T-cell (primary cell): ENCODE measurements at places on chromosomes 6 and 20. TPM values are rescaled to one million over a fixed set of nuclear protein-coding genes. Genes with fewer than 3 reads are reported as not detected.

Gene CRISP3
- not detected for total RNA-seq

Gene ELOVL2
- not detected for total RNA-seq

Gene CAGE1
- not detected for total RNA-seq

Gene GCLC
- 33.6 TPM for total RNA-seq

Gene RPS18
- total RNA-seq = 4,055 TPM

Gene RXRB
- 96.4 TPM for total RNA-seq

Gene SYNJ2
- 20.0 TPM for total RNA-seq

Gene VNN1
- not detected for total RNA-seq

Gene OVOL2
- total RNA-seq = not detected

Gene DSP
- 0.95 TPM for total RNA-seq

Gene CTSA
- total RNA-seq = 55.5 TPM

Gene C6orf132
- not detected for total RNA-seq

Gene HSPA1L
- 8.5 TPM for total RNA-seq

Gene ARFGEF3
- total RNA-seq = 0.12 TPM

Gene CRIP3
- total RNA-seq = 1.5 TPM

DNA sequence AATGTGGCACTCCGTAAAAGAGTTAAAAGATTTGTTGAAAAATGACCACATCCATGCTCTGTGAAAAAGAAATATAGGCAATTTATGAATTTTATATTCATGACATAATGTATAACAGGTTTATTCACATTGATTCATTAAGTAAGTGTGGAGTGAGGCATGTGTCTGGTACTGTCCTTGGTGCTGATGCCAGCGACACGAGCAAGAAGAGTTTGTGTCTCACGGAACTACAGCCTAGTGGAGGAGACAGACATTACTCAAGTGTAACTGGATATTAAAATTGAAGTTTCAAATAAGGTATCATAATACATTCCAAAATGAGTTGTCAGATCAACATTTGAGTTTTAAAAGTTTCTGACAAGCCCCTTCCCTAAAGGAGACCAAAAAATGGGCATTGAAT, 158.2 kb upstream of the PRND start:
- no peak overlapping the region for H3K4me3 ChIP-seq
- H3K27me3 ChIP-seq = no peaks in the 10 kb centered on the region
- no peak overlapping the region for H3K27ac ChIP-seq
- H3K36me3 ChIP-seq = no peaks in the 10 kb centered on the region

DNA sequence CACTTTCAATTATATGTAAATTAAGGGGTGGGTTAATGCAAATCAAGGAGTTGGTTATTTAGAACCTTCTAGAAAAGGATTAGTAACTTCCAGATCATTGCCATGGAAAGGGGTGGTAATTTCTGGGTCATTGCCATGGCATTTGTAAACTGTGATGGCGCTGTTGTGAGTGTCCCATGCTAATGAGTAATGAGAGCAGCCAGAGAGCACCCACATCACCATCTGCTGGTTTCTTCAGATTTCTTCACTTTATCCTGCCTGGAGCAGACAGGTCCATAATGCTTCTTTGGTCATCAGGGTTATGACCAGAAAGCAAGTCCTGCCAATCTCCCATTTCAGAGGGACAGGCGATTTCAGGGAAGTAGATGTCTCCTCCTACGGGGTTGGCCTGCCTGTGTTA, 311.3 kb upstream of the CNR1 start:
- no peaks in the 10 kb centered on the region for H3K36me3 ChIP-seq
- no peak overlapping the region for H3K4me3 ChIP-seq
- no peaks in the 10 kb centered on the region for H3K27me3 ChIP-seq
- no peak overlapping the region for H3K27ac ChIP-seq

- H3K36me3 ChIP-seq = no peaks in the 10 kb centered on the region
- H3K27me3 ChIP-seq = peaks cover 48% of the 10 kb centered on the region
- DNase-seq = no peak
- no peak overlapping the region for H3K27ac ChIP-seq
- H3K4me3 ChIP-seq = no peak overlapping the region
Measured at GRCh38 chr20:3705491-3705969, 6.9 kb downstream of the SIGLEC1 start.

GRCh38 chr6:41645007-41645618, 6.8 kb downstream of the MDFI start:
- no peaks in the 10 kb centered on the region for H3K27me3 ChIP-seq
- H3K4me1 ChIP-seq = no peaks in the 10 kb centered on the region
- no peak overlapping the region for H3K27ac ChIP-seq
- DNase-seq = no peak
- H3K36me3 ChIP-seq = no peaks in the 10 kb centered on the region
- no peak overlapping the region for H3K4me3 ChIP-seq

DNA sequence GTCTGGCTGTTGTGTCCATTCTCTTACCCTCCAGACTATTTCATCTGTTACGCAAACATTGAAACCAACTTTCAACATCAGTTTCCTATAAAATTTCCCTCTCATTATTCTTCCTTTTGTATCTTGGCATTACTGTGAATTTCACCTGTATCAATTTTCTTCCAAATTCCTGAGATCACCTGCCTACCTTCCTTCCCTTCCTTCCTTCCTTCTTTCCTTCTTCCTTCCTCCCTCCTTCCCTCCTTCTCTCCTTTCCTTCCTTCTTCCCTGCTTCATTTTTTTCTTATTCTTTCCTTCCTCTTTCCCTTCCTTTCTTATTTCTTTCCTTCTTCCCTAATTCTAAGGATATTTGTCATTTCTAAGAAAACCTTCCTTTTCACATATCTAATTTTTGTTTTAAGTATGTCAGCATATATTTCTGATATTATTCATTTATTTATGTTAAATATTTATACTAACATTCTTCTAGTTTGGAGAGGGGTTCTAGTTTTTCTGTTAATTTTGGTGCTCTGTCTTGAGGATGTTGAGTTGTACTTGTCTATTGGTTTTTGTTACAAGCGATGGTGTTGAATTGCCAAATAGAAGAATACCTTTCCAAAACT, 4.8 kb upstream of the SLC17A3 start:
- H3K36me3 ChIP-seq = no peaks in the 10 kb centered on the region
- H3K27me3 ChIP-seq = no peaks in the 10 kb centered on the region
- H3K27ac ChIP-seq = no peak overlapping the region
- H3K4me3 ChIP-seq = no peak overlapping the region

DNA sequence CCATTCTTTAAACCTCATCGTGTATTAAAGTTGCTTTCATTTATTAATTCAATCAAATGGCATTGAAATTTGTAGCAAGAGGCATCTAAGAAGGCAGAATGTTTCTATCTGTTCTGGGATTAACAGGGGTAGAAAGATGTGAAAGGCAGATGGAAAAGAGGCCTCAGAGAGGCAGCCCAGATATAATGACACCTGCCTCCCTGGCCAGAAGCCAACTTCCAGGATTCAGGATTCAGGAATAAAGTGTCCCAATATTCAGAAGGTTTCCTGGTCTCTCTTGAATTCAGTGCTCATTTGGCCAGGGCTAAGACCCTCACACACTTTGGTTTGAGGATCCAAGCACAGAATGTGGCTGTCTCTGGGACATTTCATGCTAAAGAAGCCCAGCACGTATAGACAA, 39.9 kb downstream of the HLA-B start:
- no peaks in the 10 kb centered on the region for H3K4me1 ChIP-seq
- H3K36me3 ChIP-seq = no peaks in the 10 kb centered on the region
- no peaks in the 10 kb centered on the region for H3K27me3 ChIP-seq
- no peak for DNase-seq

GRCh38 chr6:159976686-159977254, 7.9 kb downstream of the IGF2R start:
- H3K36me3 ChIP-seq = no peaks in the 10 kb centered on the region
- no peak overlapping the region for H3K4me3 ChIP-seq
- H3K4me1 ChIP-seq = peaks cover 12% of the 10 kb centered on the region

GRCh38 chr20:11350126-11351005, 567.3 kb upstream of the BTBD3 start:
- no peak overlapping the region for H3K4me3 ChIP-seq
- no peak for DNase-seq
- H3K4me1 ChIP-seq = no peaks in the 10 kb centered on the region
- no peaks in the 10 kb centered on the region for H3K27me3 ChIP-seq
- H3K36me3 ChIP-seq = no peaks in the 10 kb centered on the region

- no peak overlapping the region for H3K27ac ChIP-seq
- no peak overlapping the region for H3K4me3 ChIP-seq
- no peaks in the 10 kb centered on the region for H3K36me3 ChIP-seq
- H3K4me1 ChIP-seq = no peaks in the 10 kb centered on the region
- DNase-seq = no peak
- no peaks in the 10 kb centered on the region for H3K27me3 ChIP-seq
Measured at GRCh38 chr20:10508060-10508459, 73.0 kb downstream of the SLX4IP start.

GRCh38 chr6:11615214-11615602, 77.7 kb downstream of the TMEM170B start:
- H3K4me1 ChIP-seq = no peaks in the 10 kb centered on the region
- no peaks in the 10 kb centered on the region for H3K36me3 ChIP-seq
- H3K27ac ChIP-seq = no peak overlapping the region
- H3K4me3 ChIP-seq = no peak overlapping the region
- no peak for DNase-seq

GRCh38 chr6:15502446-15503345, 160.1 kb downstream of the DTNBP1 start:
- no peak overlapping the region for H3K27ac ChIP-seq
- no peaks in the 10 kb centered on the region for H3K27me3 ChIP-seq
- peaks cover 91% of the 10 kb centered on the region for H3K36me3 ChIP-seq

- no peaks in the 10 kb centered on the region for H3K4me1 ChIP-seq
- H3K4me3 ChIP-seq = no peak overlapping the region
- DNase-seq = no peak
- no peaks in the 10 kb centered on the region for H3K36me3 ChIP-seq
- peak overlapping the region; percentile 27 for H3K27ac ChIP-seq
Measured at GRCh38 chr6:33375143-33375671, 16.4 kb upstream of the KIFC1 start.

GRCh38 chr6:97069363-97069762, 144.8 kb downstream of the KLHL32 start:
- H3K27me3 ChIP-seq = no peaks in the 10 kb centered on the region
- DNase-seq = no peak
- no peaks in the 10 kb centered on the region for H3K36me3 ChIP-seq
- H3K4me1 ChIP-seq = no peaks in the 10 kb centered on the region
- no peak overlapping the region for H3K4me3 ChIP-seq
- no peak overlapping the region for H3K27ac ChIP-seq

- H3K27ac ChIP-seq = no peak overlapping the region
- no peaks in the 10 kb centered on the region for H3K36me3 ChIP-seq
- H3K4me3 ChIP-seq = no peak overlapping the region
- peak; percentile 14 for DNase-seq
Measured at GRCh38 chr6:108174371-108175175, 8.8 kb downstream of the NR2E1 start.

- H3K27ac ChIP-seq = peak within 1 kb of the TSS; percentile 59
- H3K36me3 ChIP-seq = no peaks in the 10 kb centered on the region
- H3K27me3 ChIP-seq = no peaks in the 10 kb centered on the region
- peaks cover 23% of the 10 kb centered on the region for H3K4me1 ChIP-seq
Measured at GRCh38 chr6:143510991-143511891, at the start of gene FUCA2. Gene FUCA2 (minus strand): TSS chr6:143511720. CDS start chr6:143511634, 86 bp downstream.

- no peaks in the 10 kb centered on the region for H3K27me3 ChIP-seq
- H3K4me3 ChIP-seq = peak overlapping the region; percentile 35
- DNase-seq = peak; percentile 68
- peaks cover 12% of the 10 kb centered on the region for H3K36me3 ChIP-seq
- H3K4me1 ChIP-seq = peaks cover 76% of the 10 kb centered on the region
Measured at GRCh38 chr6:41936073-41936837, 5.4 kb downstream of the CCND3 start.

GRCh38 chr6:125888989-125889656, 67.4 kb upstream of the HINT3 start:
- no peaks in the 10 kb centered on the region for H3K4me1 ChIP-seq
- H3K27ac ChIP-seq = no peak overlapping the region
- H3K4me3 ChIP-seq = no peak overlapping the region
- no peaks in the 10 kb centered on the region for H3K36me3 ChIP-seq

DNA sequence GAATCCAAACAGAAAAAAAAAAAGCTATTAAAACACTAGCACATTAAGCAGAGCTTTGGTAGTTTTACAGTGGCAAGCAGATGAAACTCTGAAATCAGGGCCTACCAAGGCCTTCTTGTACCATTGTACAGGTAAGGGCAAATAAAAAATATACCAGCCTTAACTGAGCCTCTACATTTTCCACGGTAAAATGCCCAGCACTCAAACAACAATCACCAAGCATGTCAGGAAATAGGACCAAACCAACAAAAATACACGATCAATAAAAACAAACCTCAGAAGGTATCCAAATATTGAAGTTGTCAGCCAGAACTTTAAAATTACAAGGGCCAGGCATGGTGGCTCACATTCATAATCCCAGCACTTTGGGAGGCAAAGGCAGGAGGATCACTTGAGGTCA, 18.3 kb downstream of the TRERF1 start:
- H3K27me3 ChIP-seq = no peaks in the 10 kb centered on the region
- H3K27ac ChIP-seq = no peak overlapping the region
- H3K4me3 ChIP-seq = no peak overlapping the region
- DNase-seq = no peak
- H3K36me3 ChIP-seq = peaks cover 10% of the 10 kb centered on the region

DNA sequence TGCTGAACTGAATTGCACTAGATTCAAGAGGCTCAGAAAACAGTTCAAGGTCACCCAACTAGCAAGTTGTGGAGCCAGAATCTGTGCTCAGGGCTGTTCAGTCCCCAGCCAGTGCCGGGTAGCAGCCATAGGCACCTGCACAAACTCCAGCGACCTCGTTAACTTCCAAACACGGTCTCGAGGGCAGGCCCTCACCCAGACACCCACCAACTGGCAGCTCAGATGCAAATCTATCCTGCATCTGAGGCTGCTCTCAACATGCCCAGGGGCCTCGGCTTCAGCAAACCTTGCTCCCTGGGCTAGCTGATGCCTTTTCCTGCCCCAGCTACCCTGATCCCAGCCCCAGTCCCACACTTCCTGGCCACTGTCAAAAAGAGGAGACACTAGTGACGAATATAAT, 3.7 kb downstream of the JPH2 start:
- no peaks in the 10 kb centered on the region for H3K36me3 ChIP-seq
- no peak overlapping the region for H3K4me3 ChIP-seq
- H3K4me1 ChIP-seq = peaks cover 16% of the 10 kb centered on the region
- DNase-seq = no peak

DNA sequence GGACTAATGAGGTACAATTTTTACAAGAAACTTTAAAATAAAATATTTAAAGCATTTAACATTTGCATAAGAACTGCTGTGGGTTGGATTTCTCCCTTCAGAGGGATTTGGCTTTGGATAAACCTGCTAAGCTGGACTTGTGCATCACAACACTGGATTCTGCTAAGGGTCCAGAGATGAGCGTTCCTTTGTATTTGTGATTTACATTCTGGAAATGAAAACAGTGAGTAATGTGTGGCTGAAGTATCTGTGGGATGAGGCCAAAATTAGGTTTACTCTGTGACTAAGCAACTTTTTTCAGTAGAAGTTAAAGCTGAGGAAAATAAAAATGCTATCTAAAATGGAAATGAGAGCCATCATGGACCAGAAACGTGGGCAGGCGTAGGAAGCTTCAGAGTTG, 494.3 kb downstream of the EPM2A start:
- H3K36me3 ChIP-seq = no peaks in the 10 kb centered on the region
- H3K27ac ChIP-seq = no peak overlapping the region

- H3K4me1 ChIP-seq = no peaks in the 10 kb centered on the region
- H3K27ac ChIP-seq = no peak overlapping the region
- H3K36me3 ChIP-seq = no peaks in the 10 kb centered on the region
- H3K4me3 ChIP-seq = no peak overlapping the region
- H3K27me3 ChIP-seq = peaks cover 3% of the 10 kb centered on the region
- no peak for DNase-seq
Measured at GRCh38 chr6:104573350-104573749, 286.4 kb downstream of the HACE1 start.

GRCh38 chr6:142819603-142820337, 125.2 kb downstream of the HIVEP2 start:
- H3K4me1 ChIP-seq = peaks cover 40% of the 10 kb centered on the region
- peak overlapping the region; percentile 40 for H3K4me3 ChIP-seq
- DNase-seq = no peak
- H3K27ac ChIP-seq = peak overlapping the region; percentile 89
- H3K36me3 ChIP-seq = no peaks in the 10 kb centered on the region
